ENCODE measurements at places on chromosomes 5 and 9.

DNA sequence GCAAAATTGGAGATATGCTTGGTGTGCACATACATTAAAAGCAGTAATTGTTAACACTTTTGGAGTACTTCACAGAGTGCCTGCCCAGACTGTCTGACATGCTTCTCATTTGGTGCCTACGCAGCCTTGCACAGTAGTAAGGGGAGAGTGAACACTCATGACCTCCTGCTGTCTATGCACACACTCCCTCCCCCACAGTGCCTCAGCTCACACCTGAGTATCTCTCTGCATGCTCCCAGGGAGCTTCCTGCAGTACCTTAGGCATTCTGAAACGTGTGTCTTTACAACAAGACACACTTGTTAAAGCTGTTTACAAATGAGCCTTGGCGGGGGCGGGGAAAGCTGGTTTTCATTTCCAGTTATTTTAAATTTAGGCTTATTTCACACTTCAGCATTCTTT is 18.0 kb downstream of the MAP3K1 start:
- no peak for DNase-seq

DNA sequence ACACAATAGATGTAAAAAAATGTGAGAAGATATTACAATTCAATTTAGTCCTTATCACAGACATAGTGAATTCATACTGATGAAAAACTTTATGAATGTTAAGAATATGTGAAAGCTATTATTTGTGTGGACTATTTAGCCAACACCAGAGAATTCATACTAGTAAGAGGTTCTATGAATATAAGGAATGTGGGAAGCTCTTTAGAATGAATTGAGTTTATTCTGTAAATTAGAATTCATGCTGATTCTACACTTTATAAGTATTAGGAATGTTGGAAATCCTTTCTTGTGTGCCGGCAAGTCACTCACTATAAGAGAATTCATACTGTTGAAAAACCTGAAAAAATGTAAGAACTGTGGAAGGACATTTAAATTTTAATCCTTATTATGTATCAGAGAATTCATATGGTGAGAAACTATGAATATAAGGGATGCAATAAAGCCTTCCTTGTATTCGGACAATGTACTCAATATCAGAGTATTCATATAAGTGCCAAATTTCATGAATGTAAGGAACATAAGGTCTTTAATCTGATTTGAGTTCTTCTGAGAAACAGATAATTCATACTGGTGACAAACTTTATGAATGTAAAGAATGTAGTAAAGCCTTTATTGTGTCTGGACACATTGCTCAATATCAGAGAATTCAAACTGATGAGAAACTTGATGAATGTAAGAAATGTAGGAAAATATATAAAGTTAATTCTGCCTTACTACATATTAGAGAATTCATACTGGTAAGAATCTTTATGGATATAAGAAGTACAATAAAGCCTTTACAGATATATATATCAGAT is 21.6 kb upstream of the PCDHA1 start:
- DNase-seq: no peak

- no peak for DNase-seq
Observed at GRCh38 chr5:102946414-102946813, 173.5 kb downstream of the GIN1 start.

- DNase-seq: no peak
Observed at GRCh38 chr5:150632305-150633160, 7.9 kb upstream of the SYNPO start.

DNA sequence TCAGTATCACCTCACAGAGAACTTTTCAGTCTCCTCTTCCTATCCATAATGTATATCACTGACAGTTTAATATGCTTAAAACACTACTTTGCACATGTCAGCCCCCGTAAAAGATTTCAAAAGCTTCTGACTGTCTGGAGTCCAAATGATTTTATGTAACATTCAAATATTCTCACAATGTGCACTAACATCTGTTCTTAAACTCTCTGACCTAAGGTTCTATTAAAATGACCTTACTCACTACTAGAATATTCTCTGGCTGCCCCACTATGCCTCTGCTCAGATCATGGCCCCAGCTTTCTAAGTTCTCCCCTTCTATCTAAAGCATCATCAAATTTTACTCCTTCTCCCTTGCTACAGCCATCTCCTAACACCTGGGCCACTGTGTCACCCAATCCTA is 52.5 kb downstream of the AP3B1 start:
- DNase-seq: no peak

DNA sequence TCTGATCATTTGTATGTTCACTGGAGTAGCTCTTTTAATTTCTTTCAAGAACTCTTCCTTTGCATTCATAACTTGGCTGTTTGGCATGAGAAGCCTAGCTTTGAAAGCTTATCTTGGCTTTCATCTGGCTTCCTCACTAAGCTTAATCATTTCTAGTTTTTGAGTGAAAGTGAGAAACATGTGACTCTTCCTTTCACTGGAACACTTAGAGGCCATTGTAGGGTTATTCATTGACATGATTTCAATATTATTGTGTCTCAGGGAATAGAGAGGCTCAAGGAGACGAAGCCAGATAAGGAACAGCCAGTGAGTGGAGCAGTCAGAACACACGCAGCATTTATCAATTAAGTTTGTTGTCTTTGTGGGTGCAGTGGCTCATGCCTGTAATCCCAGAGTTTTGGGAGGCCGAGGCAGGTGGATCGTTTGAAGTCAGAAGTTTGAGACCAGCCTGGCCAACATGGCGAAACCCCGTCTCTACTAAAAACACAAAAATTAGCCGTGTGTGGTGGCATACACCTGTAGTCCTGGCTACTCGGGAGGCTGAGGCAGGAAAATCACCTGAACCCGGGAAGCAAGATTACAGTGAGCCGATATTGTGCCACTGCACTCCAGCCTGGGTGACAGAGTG is 98.3 kb downstream of the UGCG start:
- no peak for DNase-seq
